ENCODE measurements at places on chromosomes 4 and X.
A peak's percentile ranks its signal among the peaks of the same experiment; 100 is the strongest.

DNA sequence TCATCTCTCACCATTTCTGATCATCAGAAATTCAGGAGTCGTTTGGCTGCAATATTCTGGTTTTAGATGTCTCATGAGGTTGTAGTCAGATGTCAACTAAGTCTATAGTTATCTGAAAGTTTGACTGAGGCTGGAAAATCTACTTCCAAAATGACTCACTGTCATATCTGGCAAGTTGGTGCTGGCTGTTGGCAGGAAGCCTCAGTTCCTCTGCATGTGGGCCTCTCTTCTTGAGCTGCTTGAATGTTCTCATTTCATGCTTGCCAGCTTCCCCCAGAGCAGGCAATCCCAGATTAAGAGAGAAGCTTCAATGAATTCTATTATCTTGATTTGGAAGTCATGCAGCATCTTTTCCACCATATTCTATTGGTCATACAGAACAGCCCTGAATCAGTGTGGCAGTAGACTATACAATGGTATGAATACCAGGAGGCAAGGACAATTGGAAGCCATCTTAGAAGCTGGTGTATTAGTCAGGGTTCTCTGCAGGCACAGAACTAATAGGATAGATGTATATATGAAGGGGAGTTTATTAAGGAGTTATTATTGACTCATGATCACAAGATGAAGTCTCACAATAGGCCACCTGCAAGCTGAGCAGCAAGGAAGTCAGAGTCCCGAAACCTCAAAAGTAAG lies 46.8 kb upstream of the ELF2 start:
- DNase-seq = peak; percentile 25

- no peak for DNase-seq
Observed at GRCh38 chrX:104310657-104311254, 56.0 kb upstream of the ESX1 start.

- DNase-seq = no peak
Observed at GRCh38 chr4:101286663-101287062, 60.7 kb downstream of the PPP3CA start.

- no peak for DNase-seq
Observed at GRCh38 chr4:156794863-156795262, 176.7 kb downstream of the PDGFC start.

All from fibroblast of villous mesenchyme (primary cell).